ENCODE measurements at places on chromosomes 7 and 10.

DNA sequence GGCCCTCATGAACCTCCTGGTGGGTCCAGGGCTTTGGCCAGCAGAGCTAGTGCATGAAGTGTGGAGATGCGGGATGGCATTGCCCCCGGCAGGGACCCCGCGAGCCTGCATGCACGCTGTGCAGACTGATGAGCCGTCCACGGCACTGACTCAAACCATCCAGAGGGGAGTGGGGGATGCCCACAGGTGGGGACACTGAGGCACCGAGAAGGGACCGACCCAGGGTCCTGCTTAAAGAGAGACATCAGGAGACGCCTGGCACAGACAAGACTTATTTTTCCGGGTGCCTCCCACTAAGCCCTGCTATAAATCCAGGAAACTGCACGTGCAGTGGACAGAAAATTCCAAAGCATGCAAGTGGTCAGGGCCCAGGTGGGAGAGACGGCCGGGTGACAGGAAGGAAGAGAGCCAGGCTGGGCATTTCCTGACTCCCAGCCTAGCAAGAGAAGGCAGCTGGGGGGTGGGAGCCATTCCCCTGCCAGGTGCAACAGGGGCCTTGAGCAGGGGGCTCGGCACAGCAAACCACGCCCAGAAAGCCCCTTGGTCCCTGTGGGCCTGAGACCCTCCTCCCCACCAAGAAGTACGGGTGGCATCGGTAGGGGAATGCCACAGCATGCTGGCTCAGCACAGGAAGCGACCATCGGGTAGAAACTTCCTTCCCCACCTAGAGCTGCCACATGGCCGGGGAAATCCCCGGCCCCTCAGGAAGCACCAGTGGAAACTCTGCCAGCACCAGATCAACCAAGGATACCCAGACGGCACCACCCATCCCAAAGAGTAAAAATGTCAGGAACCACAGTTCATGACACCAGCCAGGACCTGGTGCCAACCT, 91.5 kb downstream of the FOXL3 start:
- DNase-seq: no peak

DNA sequence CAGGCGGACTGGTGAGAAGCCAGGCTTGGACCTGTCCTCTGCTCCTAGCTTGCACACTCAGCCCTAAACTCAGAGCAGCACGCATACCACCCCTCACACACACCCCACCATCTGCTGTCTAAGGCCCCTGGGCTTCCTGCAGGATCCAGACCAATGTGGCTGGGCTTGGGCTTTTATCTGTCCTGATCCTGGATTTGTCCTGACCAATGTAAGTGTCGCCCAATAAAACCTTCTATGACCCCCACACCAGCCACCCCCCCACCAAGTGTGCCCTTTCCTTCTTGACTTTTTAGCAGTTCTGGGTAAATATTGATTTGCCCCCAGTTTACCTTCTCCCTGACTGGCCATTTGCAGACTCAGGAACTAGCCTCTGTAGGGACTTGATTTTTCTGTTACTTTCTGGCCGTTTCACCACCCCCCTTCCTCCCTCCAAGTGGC, 1.7 kb upstream of the HOXA13 start:
- DNase-seq: no peak

GRCh38 chr10:69576334-69577011, 3.3 kb upstream of the NEUROG3 start:
- DNase-seq: no peak

GRCh38 chr7:115135769-115136410, 214.0 kb downstream of the MDFIC start:
- DNase-seq: no peak

DNA sequence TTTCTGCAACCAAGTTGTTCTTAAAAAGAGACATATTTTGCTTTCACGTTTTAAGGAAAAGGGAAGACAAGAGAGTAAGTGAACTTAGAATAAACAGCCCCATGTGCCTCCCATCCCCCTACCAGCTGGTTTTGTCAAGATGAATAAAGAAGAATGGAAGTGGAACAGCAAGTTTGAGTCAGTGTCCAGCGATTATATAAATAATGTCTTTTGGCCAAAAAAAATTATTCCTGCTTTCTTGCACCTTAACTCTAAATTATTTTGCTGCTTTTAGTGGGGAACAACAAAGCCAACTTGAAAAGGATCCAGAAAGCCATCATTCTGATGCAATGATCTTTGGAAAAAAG, 82.4 kb upstream of the TRIL start:
- no peak for DNase-seq

GRCh38 chr10:103710490-103710889, 144.9 kb downstream of the SH3PXD2A start:
- no peak for DNase-seq

GRCh38 chr7:140653319-140654108, 12.9 kb upstream of the DENND2A start:
- peak; percentile 75 for DNase-seq

GRCh38 chr7:66323114-66323796, 118.1 kb downstream of the TPST1 start:
- no peak for DNase-seq

GRCh38 chr7:72437061-72437585, 25.0 kb upstream of the CALN1 start:
- DNase-seq: no peak

DNA sequence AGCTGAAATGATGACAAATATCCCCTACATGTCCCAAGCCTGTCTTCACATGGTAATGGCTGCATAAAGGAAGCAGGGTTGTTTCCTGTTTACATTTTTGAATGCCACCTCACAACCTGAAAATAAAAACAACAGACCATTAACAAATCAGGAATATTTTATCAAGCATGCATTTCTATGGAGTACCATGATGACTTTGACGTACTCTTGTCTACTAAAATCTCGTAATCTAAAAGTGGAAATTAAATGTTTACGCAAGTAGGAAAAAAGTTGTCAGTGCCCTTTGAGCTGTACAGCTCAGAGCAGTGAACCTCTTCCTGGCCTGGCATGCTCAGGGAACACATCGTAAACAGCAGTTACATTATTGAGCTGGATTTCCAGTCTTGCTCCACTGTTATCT, 194.1 kb downstream of the INHBA start:
- no peak for DNase-seq

- no peak for DNase-seq
These were observed 163.8 kb upstream of the KLF6 start for GRCh38 chr10:3948843-3949242.

DNA sequence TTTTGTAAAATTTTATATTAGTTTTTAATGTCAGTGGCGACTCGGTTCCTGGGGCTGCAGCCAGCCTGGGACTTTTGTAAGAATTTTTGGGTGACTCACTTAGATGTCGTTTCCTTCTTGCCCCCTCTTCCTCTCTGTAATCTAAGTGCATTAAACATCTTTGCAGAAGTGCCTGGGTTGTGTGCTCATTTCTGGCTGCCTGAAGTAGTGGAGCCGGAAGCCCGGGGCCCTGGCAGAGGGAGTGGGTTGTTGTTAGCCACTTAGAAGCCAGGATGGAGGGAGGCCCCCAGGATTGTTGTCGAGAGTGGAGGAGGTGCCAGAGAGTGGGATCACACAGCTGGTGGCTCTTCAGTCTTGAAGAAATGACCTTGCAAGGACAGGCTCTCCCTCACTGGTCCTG, 11.0 kb upstream of the TRIM8 start:
- no peak for DNase-seq

DNA sequence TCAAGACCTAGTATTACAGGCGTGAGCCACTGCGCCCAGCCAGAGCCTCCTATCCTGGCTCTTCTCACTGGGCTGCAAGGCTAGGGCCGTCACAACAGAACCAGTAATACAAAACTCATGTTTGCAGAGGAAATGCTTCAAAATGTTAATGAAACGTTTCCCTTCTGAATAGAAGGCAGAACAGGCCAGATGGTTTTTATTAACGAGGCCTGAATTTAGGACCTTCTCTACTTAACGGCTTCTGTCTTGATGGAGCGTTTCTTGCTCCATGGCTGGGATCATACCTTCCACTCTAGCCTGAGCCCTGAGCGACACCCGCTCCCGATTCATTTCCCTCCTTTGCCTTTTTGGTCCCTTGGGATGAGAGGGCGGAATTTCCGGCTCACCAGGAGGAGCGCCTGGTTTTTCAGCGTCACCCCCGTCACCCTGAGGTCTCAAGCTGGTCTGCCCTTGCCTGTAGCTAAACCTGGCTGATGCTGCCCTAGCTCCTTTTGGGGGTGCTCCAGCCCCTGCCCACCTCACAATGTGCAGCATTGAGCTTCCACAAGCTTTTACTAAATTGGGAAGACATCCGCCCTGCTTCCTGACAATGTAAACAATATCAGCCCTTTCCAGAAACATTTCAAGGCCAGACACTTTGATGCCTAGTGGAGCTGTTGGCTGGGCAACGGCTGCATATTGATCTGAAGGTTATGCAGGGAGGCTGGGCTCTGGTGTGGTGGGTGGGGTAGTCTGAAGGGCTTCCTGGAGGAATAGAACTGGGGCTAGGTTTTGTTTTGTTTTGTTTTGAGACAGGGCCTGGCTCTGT, 5.2 kb downstream of the CLIP2 start:
- no peak for DNase-seq

GRCh38 chr10:27890971-27891370, 107.9 kb downstream of the ODAD2 start:
- DNase-seq: no peak

DNA sequence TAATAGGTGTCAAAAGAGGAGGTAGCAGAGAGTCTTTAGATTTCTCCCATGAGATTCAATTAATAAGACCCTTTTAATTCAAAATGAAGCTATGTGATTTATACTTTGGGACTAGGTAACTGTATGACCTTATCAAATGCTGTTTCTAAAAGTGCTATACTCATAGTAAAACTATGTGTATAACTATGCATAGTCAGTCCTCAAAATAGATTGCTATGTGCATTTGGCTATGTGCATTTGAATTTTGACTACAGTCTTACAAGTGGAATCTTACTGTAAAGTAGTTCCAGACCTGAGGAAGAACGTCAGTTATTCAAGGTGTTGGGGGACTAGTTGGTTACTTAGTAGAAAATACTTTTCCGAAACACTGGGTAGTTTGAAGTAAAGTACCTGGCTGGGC, 36.9 kb downstream of the ADD3 start:
- no peak for DNase-seq

GRCh38 chr10:110311357-110311949, 6.7 kb upstream of the SMNDC1 start:
- peak; percentile 52 for DNase-seq

- DNase-seq: no peak
These were observed 78.9 kb downstream of the SRI start for GRCh38 chr7:88140947-88141346.

- DNase-seq: no peak
These were observed 226.0 kb downstream of the KIAA1217 start for GRCh38 chr10:24434961-24435360.

DNA sequence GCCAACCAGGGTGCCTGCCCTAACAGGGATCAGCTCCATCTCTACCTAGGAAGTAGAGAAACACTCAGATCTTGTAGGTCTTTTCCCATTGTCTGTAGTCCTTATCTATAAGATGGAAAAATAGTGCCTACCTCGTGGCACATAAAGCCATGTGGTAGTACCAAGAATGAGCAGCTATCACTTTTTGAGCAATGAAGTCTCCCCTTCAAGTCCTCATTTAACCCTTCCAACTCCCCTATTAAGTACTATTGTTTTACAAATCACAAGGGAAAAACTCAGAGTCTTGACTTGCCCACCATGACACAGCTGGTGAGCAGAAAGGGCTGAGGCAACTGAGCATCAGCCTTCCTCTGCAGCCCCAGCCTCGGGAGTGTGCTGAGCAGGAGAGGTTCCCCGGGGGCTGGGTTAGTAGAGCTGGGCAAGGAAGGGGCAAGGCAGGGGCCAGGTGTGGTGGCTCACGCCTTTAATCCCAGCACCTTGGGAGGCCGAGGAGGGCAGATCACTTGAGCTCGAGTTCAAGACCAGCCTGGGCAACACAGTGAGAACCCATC, 3.3 kb downstream of the FRAT2 start:
- DNase-seq: no peak

- DNase-seq: no peak
These were observed 55.7 kb downstream of the PALD1 start for GRCh38 chr10:70534281-70534680.

- no peak for DNase-seq
These were observed 109.6 kb downstream of the SFMBT2 start for GRCh38 chr10:7301006-7301778.

DNA sequence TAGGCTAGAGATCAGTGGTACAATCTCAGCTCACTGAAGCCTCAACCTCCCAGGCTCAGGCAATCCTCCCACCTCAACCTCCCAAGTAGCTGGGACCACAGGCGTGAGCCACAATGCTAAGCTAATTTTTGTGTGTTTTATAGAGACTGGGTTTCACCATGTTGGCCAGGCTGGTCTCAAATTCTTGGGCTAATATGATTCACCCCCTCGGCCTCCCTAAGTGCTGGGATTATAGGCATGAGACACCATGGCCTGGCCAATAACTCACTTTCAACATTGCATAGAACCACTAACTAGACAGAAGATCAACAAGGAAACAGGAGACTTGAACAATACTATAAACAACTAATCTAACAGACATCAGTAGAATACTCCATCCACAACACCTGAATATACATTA, 191.7 kb downstream of the LRRN3 start:
- DNase-seq: no peak

- no peak for DNase-seq
These were observed 64.5 kb upstream of the GDF10 start for GRCh38 chr10:47235484-47235883.

DNA sequence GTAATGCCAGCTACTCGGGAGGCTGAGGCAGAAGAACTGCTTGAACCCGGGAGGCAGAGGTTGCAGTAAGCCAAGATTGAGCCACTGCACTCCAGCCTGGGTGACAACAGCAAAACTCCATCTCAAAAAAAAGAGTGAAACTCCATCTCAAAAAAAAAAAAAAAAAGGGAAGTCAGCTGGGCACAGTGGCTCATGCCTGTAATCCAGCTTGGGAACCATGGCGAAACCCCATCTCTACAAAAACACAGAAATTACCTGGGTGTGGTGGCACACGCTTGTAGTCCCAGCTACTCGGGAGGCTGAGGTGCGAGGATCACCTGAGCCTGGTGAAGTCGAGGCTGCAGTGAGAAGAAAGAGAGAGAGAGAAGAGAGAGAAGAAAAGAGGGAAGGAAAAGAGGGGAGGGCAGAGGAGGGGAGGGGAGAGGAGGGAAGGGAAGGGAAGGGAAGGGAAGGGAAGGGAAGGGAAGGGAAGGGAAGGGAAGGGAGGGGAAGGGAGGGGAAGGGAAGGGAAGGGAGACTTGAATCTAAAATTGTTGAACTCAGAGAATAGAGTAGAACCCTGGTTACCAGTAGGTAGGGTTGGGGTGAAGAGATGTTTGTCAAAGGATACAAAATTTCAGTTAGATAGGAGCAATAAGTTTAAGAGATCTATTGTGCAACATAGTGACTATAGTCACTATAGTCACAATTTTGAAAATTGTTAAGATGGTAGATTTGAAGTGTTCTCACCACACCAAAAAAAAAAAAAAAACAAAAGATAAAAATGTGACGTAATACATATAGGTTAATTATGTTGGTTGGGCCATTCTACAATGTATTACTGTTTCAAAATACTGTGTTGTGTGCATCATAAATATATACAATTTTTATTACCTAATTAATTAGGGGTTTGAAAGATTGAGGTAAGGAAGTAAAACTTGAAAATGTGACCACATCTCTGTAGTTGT, 2.5 kb downstream of the SLC16A9 start:
- no peak for DNase-seq

DNA sequence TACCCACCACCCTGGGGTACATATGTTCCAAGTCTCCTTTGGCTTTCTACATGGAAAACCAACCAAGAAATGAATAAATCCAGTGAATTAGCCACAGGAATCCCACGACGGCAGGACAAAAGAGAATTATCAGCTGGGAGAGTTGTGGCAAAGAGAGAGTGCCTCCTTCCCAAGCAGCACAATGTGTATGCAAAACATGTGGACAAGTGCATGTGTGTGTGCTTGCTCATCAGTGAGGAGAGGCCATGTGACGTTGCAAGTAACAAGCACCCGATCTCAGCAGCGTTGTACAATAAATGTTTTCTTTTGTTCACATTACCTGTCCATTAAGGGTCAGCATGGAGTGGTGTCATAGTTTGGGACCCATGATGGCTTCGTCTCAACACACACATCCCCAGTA, 50.0 kb upstream of the EMX2 start:
- no peak for DNase-seq

All from AG08396 (cell line).